Activated CD4-positive, CD25-positive, alpha-beta regulatory T cell (primary cell): ENCODE measurements at places on chromosomes 1 and 21.

DNA sequence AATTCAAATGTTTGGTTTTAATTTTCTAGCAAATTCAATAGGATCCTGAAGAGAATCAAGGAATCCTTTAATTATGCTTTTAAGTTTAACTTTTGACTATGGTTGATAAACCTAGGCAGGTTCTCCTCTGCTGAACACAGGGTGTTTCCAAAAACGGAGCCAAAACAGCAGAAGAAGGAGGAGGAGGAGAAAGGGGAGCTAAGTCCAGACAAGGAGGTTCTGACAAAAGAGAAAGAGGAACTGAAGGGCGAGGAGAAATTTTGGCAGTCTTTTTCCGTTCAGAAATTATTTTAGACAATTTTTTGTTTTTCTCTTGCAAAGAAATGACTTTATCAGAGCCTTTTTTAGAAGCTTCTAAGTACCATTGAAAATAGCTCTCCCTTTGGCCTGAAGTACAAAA lies 33.2 kb upstream of the FNBP1L start:
- DNase-seq = no peak

DNA sequence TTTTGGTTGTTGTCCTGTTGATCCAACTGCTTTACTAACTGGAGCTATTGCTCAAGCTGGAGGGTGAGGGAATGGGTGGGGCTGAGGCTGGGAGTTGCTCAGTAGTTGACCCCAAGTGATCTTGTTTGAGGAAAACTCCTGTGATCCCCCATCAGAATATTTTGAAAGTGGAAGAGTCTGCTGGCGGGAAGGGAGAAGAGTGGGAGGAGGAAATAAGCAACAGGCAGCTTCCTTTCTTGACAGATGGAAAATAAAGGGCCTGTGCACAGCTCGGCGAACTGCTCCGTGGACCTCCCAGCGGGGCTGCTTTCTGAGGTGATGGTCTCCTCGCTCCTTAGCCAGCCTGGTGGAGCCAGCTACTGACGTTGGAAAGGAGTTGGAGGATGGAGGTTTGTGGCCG lies 199.1 kb upstream of the LMO4 start:
- DNase-seq = no peak

DNA sequence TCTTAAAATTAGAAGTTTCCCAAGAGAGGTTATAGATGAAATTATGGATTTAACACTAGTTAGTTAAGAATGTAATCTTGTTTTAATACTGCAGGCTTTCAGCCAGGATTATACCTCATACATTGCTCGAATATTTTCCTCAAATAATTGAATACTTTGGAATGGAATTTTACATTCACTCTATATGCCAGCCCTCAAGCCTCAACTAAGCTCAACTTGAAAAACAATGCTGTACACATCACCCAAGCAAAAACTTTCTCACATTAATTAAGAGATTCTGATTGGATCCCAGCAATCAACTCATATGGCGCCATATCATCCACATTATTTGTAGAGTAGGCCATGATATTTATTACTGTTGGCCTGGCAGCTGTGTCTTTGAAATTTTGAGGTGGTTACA lies 710.7 kb upstream of the ADAMTS5 start:
- DNase-seq = no peak

DNA sequence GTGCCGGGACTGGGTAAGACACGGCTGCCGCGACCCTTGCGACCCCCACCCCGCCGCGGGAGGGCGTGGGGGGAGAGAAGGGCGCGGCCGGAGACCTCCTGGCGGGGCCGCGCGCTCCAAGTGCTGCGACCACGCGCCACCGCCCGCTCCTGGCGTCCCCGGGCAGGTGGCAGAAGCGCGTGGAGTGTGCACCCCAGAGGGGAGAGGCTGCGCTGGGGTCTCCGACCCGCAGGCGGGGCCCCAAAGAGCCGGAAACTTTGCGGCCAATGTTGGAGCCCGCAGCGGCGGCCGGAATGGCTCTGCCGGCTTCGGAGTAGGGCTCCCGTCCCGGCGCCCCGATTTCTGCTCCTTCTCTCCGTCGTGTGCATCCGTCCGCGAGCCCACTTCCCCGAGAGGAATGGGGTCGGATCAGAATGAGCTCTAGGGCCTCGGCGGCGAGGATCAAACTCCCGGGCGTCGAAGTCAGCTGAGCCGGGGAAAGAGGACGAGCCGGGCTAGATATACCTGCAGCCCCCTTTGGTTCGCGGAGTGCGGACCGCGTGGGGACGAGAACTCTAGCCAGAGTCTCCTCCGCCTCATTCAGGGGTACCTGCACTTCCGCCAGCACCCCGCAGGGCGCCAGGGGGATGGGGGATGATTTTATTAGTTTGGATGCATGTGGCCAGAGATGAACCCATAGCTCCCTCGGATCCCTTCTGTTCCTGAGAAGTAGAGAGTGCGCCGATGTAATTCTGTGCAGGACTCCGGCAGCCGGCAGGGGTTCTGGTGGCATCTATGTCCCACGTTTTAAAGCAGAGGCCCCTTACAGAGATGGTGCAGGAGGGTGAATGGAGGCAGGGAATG lies 751 bp downstream of the STUM start:
- DNase-seq = no peak

DNA sequence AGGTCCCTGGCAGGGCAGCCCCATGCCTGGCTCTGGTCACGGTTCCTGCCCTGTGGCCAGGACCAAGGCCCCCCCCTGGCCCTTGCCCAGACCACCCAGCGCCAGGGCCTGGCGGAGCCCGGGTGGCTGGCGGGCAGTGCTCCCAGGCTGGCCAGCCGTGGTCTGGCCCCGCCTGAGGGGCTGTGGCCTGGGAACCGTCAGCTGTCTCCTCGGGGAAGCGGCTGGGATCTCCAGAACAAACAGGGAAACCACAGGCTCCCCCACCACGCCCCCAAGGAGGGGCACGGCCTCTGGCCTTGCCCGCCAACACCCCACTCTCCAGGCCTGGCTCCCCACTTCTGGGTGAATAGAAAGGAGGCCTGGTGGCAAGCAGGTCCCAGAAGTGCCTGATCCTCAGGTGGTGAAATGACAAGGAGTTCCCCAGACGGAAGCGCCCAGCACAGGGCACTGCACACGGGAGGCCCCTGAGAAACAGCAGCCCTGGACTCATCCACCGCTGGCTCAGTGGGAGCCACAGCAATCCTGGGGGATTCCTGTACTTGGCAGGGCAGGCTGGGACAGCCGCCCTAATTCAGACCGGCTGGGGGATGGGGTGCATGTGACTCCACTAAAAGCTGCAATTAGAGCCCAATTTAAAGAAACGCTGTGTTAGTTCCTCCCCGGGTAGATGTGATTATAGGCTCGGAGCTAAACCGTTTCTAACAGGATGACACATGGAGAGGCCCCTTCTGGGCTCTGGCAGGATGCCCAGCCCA lies 78.9 kb downstream of the RAP1GAP start:
- no peak for DNase-seq

GRCh38 chr1:1510912-1511532 lies 940 bp upstream of the ATAD3A start:
- DNase-seq = no peak

GRCh38 chr1:97088391-97088790 lies 366.8 kb downstream of the PTBP2 start:
- no peak for DNase-seq

DNA sequence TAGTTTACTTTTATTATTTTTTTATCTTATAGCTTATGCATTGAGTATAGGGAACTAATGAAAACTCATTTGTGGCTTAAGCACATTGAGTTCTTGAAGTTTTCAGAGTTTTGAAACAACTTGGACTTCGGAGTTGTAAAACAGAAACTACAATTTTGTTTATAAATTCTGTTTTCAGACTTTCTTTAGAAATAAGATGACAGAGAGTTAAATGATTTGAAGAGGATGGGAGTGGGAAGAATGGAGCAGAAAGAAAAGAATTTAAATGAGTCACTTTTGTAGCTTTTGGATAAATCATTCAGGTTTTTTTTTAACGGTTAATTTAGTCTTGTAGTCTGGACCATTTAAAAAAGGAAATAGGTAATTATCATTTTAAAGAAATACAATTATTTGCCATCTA lies 32.3 kb downstream of the INKA2 start:
- DNase-seq = no peak

- no peak for DNase-seq
Observed at GRCh38 chr1:4523551-4523950, 130.9 kb upstream of the AJAP1 start.

DNA sequence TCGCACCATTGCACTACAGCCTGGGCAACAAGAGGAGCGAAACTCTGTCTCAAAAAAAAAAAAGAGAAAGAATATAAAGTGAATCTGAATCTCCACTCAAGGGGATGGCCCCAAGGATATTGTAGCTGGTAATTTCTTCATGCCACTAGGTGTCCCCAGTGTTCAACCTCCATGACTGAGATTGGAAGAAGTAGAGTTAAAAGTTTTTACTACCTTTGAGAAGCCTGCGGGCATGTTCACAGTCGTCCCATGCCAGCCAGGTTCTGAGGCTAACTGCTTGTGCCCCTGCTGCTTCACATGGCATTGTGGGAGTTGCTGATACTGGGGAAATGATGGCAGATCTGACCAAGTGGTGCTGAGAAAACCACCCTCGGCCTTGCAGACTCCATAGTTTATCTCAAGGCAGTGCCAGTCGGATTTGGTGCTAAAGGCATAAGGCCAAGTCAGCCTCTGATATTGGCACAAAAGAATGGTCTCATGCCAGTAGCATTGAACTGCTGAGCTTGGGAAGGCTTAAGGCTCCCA lies 10.8 kb upstream of the SHISA4 start:
- DNase-seq = no peak

- no peak for DNase-seq
Observed at GRCh38 chr21:45504021-45504515, 38.2 kb downstream of the SLC19A1 start.
